ENCODE measurements at places on chromosomes 3 and 15.
A peak's percentile ranks its signal among the peaks of the same experiment; 100 is the strongest.

DNA sequence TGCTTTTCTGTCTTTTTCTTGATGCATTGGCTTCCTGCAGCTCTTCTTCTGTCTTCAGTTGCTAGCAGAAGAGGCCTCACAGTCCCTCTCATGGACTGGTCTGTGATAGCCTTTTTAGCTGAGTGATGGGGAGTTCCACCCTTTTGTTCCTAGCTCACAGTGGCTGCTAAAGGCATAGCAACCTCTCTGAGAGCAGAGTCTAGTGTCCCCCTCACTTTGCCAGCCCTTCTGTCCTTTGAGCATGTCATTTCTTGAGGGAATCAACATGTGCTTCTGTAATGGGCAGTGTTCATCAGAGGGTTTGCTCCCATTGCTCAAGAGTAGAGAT, 44.4 kb downstream of the GAP43 start:
- DNase-seq, result no peak

DNA sequence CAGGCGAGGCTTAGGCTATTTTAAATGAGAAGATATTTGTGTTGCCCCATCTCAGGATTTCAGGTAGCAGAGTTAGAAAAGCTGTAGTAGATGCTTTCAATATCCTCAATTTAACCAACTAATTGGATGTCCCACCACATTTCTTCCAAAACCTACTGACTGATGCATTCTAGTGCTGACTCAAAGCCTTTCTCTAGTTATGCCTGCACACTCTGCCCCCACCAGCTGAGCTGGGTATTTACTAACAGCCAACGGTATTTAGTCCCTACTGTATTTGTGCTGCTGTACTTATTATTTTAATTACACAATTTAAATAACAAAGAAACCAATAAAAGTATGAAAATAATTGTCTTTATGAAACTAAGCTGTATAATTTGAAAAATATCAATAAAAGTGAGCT, 139.5 kb downstream of the OSBPL10 start:
- DNase-seq, result no peak

DNA sequence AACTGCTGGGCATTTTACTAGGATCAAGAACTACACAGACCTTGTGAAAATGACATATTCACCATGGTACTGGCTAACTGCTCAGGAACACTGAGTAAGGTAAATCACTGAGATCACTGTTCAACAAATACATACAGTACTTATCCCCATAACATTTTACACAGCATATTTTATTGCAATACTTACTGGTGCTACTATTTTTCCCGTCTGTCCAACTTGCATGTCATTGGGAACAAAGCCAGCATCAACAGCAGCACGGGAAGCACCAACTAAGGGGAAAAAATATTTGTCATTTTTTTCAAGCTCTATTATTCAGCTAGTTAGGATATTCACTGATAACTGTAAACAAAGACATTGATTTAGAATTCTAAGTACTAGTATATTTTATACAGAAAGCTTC, 37.0 kb downstream of the ETFA start:
- DNase-seq, result no peak

GRCh38 chr3:101531473-101532086, 18.6 kb upstream of the SENP7 start:
- DNase-seq, result no peak

GRCh38 chr3:147405231-147406027, 914 bp downstream of the ZIC4 start:
- no peak for DNase-seq

GRCh38 chr15:42143866-42144625, 12.4 kb downstream of the PLA2G4F start:
- no peak for DNase-seq

DNA sequence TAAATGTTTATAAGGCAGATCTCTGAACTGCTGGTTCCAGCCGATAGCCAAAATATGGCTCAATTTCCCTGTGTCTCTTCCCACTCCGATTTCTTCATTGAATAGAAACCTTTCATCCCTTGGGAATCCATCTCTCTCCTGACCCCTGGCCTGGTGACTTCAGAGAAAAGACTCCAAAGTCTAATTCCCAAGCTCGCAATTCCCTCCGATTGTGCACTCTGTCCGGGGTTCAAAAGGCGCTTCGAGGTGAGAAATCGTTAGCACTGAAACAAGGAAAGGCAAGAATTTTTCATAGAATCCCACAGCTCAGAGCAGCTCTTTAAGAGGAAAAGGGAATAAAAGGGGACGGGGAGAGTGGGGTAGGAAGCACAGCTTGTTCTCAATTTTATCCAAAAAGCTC, 18.4 kb upstream of the RAD18 start:
- DNase-seq, result no peak

DNA sequence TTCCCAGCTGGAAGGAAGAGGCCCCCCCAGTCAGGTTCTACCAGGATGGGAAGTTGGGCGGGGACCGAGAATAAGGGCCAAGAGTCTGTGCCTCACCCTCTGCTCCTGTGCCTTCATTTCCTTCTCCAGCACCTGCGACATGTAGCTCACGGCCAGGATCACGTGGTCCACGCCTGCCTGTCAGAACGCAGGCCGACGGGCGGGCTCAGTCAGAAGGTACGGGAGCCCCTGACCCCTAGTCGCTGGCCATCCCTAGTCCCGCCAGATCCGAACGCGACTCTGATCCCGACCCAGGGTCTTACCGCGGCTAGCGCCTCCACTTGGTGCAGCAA, 489 bp downstream of the GMPPB start:
- peak; percentile 66 for DNase-seq

GRCh38 chr3:134563601-134564000, 77.7 kb downstream of the CEP63 start:
- no peak for DNase-seq

DNA sequence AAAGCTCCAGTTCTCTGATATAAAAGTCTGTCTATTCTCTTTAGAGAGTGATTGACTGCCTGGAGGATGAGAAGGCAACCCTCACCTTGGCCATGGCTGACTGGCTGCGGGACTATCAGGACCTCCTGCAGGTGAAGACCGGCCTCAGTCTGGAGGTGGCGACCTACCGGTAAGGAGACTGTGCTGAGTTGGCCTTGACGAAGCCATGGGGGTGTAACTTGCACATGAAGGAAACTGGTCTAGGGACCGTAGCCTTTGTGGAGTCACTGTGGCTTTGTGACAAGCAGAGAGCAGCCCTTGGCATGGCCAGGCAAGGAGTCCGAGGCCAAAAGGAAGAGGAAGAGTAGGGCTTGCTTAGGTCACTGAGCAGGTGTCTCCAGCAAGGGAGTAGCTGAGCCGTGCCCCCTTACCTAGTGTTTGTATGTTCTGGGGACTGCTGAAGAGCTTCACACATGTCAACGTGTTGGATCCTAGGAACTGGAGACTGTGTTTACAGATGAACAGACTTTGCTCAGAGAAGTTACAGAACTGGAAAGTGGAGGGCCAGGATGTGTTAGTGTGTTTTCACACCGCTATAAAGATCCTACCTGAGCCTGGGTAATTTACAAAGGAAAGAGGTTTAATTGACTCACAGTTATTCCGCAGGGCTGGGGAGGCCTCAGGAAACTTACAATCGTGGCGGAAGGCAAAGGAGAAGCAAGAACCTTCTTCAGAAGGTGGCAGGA, 8.8 kb downstream of the SYNM start:
- no peak for DNase-seq

- DNase-seq, result no peak
Measured at GRCh38 chr15:75723847-75724660, 11.4 kb upstream of the CSPG4 start.

DNA sequence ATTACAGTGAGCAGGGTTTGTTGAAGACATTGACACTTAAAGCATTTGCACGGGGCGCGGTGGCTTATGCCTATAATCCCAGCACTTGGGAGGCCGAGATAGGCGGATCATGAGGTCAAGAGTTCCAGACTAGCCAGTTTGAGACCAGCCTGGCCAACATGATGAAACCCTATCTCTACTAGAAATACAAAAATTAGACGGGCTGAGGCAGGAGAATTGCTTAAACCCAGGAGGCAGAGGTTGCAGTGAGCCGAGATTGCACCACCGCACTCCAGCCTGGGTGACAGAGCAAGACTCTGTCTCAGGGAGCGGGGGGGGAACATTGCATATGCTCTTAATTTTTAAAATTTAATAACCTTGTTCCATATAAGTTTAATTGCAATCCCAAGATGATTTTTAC, 11.9 kb downstream of the STT3B start:
- DNase-seq, result no peak

- DNase-seq, result no peak
Measured at GRCh38 chr3:60055765-60056164, 1005.9 kb upstream of the CFAP20DC start.

- peak; percentile 10 for DNase-seq
Measured at GRCh38 chr3:61664105-61664482, 102.7 kb downstream of the PTPRG start.

DNA sequence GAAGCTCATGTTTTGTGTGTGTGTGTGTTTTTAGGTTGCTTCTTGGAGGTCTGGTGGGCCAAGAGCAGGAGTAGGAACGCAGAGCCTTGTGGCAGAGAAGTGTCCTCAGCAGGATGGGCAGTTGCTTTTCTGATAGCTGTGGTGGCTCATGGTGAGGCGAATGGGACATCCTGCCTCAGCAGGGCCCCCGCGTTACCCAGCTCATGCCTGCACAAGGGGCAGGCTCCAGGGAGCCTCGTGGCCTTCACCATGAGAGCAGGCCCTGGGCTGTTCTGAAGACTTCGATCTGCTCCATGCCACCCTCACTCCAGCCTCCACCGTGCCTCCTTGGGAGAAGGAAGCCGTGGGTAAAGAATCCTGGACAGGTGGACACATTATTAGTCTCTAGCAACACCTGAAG, 33.4 kb upstream of the CTXND1 start:
- DNase-seq, result no peak

GRCh38 chr15:98547741-98548138, 100.6 kb upstream of the IGF1R start:
- no peak for DNase-seq

DNA sequence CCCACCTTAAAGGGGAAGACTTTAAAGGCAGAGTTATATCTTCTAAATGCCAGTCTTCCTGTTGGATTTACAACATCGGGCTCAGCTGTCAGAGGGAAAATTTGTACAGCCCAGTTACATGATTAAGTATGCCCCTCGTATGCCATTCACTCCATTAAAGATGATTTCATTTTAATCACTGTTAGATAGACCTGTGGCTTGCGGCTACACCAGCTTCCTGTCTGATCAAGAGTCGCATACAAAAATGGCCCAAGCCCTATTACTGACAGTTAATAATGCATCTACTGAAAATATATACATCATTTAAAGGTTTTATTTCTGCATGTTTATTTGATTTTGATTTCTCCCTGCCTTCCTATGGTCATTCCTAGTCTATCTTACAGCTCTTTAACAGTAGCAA, 7.1 kb downstream of the EIF4E3 start:
- DNase-seq, result no peak

GRCh38 chr3:170809007-170809974, 60.7 kb downstream of the RPL22L1 start:
- DNase-seq, result peak; percentile 19

DNA sequence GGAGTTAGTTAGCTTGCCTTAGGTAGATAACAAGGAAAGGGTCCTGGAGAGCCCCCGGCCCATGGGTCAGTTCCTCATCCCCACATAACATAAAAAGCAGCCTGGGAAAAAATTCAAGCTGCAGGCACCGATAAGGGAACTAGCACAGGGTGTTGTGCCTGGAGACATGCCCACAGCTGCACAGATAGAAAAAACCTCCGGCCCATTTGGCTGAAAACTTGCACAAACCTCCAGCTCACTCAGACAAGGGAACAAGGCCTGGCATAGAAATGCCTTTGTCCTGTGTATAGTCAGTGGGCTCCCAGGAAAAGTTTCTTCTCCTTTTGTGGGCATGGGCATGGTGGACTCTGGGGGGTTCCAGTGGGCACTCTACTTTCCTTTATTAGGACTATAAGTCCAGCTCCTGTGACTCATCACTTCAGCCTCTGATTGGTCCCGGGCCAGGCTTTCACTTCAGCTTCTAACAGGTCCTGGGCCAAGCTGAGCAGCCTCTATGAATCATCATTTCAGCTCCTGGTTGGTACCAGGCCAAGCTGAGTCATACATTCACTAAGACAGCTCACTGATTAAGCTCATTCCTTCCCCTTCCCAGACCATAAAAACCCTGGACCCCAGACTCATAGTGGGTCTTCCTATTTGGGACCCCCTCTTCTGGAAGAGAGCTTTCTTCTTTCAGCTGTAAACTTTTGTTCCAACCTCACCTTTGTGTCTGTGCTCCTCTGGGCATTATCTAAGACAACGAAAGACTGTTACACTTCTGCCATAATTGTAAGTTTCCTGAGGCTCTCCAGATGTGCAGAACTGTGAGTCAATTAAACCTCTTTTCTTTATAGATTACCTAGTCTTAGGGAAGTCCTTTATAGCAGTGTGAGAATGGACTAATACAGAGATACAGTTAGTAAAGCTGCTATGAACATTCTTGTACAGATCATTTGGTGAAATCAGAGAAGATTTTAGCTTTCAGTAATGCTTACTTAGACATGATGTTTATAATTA, 348.0 kb upstream of the DPPA4 start:
- no peak for DNase-seq

DNA sequence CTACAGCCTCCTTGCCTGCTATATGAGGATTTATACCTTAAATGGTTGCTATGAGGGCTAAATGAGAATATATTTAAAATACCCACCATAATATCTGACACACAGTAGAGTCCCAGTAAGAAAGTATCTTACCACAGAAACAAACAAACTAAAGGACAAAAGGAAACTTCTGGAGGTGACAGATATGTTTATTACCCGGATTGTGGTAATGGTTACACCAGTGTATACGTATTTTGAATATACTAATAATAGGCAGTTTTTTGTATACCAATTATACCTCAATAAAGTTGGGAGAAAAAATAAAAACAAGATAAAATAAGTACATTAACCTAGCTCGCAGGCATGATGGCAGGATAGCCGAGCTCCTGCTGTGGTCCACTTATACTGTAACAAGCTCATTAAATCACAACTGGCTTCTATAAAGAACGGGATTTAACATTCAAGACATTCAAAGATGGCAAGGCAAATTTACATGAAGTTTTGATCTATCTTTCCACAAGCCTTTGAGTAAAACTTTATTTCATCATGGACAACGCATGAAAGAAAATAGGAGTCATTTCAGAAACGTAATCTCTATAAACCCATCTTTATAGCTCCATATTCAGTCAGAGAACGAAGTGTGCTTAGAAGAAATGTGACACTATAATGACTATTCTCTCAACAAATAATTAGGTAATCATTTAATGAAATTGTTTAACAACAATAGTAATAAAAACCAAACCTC, 1.5 kb downstream of the RPN1 start:
- no peak for DNase-seq

DNA sequence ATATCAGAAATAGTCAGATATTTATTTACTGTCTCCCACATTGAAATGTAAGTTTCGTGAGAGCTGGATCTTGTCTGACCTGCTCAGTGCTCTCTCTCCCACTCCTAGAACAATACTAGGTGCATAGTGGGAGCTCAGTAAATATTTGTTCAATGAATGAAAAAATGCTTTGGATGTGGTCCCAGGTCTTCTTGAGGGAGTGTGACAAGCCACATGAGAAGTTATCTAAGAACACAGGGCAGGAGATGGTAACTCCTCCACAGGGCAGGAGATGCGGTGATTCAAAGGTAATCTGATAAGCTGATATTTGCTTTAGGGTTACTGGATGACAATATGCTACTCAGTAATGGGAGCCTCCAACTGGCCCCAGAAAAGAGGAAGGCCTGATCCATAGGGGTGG, 25.8 kb upstream of the PLA2G4E start:
- no peak for DNase-seq

- DNase-seq, result peak; percentile 12
Measured at GRCh38 chr3:121757087-121757811, 7.7 kb upstream of the GOLGB1 start.

All from DND-41 (cell line).